ENCODE measurements at places on chromosomes 6 and 20.

- DNase-seq: no peak
- H3K36me3 ChIP-seq: peaks cover 31% of the 10 kb centered on the region
- no peaks in the 10 kb centered on the region for H3K27me3 ChIP-seq
- H3K4me1 ChIP-seq: no peaks in the 10 kb centered on the region
- no peak overlapping the region for H3K4me3 ChIP-seq
These were observed 38.5 kb downstream of the FBXL4 start for GRCh38 chr6:98909236-98909635.

DNA sequence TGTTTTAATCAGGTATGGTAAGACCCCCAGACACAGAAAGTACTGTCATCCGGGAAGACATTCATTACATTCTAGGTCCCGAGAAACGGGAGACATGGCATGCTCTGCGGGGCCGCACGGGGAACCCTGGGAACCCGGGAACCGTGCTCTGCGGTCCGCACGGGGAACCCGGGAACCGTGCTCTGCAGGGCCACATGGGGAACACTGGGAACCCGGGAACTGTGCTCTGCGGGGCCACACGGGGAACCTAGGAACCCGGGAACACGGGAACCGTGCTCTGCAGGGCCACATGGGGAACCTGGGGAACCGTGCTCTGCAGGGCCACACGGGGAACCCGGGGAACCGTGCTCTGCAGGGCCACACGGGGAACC is 165.6 kb upstream of the SULF2 start:
- no peaks in the 10 kb centered on the region for H3K27me3 ChIP-seq
- no peak for DNase-seq
- no peak overlapping the region for H3K27ac ChIP-seq
- H3K4me1 ChIP-seq: peaks cover 29% of the 10 kb centered on the region
- no peaks in the 10 kb centered on the region for H3K36me3 ChIP-seq
- H3K4me3 ChIP-seq: no peak overlapping the region

- peaks cover 32% of the 10 kb centered on the region for H3K4me1 ChIP-seq
- peaks cover 6% of the 10 kb centered on the region for H3K36me3 ChIP-seq
- DNase-seq: peak; percentile 66
These were observed 2.8 kb upstream of the HTR1B start for GRCh38 chr6:77466055-77466450.

- DNase-seq: no peak
- H3K4me1 ChIP-seq: peaks cover 2% of the 10 kb centered on the region
- H3K4me3 ChIP-seq: no peak overlapping the region
These were observed 17.0 kb upstream of the FHL5 start for GRCh38 chr6:96545882-96546281.

DNA sequence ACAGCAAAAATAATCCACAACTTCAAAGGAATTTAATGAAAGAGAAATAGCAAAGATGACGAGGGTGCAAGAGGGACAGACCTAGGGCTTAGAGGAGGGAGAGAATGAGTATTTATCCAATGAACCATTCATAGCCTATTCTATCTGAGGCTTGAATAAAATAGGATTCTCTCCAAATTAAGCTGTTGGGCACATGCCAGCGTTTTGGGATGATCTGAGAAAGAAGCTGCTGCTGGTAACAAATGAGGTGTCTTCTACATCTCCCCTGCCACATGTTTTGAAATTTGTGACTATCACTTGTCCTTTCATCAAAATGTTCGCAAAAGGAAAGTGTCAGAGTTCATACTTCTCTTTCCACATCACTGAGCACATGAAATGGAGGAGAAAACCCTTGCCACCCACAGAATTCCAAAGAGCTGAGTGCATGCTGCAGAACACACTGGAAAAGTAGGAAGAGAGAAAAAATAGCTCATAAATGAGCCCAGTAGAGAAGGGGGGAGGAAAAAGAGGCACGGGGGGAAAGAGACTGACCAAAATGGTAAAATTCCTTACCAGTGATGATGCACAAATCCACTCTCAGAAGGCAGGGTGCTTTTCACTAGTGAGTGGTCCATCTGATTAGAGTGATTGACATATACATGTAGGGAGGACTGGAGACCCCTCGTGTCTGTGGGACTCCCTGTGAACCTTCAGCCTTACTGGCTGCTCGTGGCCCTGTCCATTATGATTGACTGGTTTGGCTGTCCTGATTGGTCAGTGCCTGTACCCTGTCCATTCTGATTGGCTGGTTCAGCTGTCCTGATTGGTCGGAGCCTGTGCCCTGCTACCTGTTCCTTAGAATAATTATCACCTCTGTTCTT is 180.5 kb downstream of the OGFRL1 start:
- H3K36me3 ChIP-seq: peaks cover 13% of the 10 kb centered on the region
- H3K4me3 ChIP-seq: peak overlapping the region; percentile 5
- no peak for DNase-seq
- H3K4me1 ChIP-seq: peaks cover 54% of the 10 kb centered on the region
- peak overlapping the region; percentile 90 for H3K27ac ChIP-seq
- H3K27me3 ChIP-seq: no peaks in the 10 kb centered on the region

- DNase-seq: peak; percentile 43
- H3K4me1 ChIP-seq: peaks cover 47% of the 10 kb centered on the region
- H3K27me3 ChIP-seq: peaks cover 60% of the 10 kb centered on the region
These were observed 32.8 kb upstream of the GMPR start for GRCh38 chr6:16205377-16206144.

DNA sequence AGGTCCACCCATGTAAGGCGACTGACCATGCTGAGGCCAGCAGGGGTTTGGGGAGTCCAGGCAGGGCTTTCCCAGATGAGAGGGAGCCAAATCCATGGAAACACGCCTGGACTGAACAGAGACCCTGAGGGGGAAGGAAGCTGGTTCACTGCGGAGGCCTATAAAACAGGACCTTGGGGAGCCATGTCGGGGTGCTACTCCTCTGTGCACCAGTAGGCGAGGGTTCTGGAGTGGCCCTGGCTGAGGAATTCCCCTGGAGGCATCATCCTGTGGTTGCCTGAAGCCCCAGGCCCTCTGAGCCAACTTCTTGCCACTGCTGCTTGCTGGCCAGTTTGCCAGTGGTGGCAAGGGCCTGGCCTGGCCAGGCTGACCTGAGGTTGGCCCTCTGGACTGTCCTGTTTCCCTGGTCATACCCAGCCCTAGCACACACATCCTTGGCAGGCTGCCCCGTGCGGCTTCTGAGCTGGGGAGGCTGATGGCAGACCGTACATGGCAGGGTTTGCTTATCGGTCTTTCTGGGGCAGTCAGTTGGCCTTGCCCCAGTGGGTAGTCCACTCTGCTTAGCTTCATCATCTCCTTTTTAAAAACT is 2.2 kb upstream of the LRRN4 start:
- H3K27me3 ChIP-seq: peaks cover 50% of the 10 kb centered on the region
- peaks cover 5% of the 10 kb centered on the region for H3K4me1 ChIP-seq
- H3K36me3 ChIP-seq: no peaks in the 10 kb centered on the region

GRCh38 chr6:31354864-31355582 is 2.0 kb downstream of the HLA-B start:
- H3K27me3 ChIP-seq: peaks cover 95% of the 10 kb centered on the region
- no peak for DNase-seq
- peak overlapping the region; percentile 54 for H3K4me3 ChIP-seq
- no peaks in the 10 kb centered on the region for H3K36me3 ChIP-seq
- H3K27ac ChIP-seq: no peak overlapping the region

DNA sequence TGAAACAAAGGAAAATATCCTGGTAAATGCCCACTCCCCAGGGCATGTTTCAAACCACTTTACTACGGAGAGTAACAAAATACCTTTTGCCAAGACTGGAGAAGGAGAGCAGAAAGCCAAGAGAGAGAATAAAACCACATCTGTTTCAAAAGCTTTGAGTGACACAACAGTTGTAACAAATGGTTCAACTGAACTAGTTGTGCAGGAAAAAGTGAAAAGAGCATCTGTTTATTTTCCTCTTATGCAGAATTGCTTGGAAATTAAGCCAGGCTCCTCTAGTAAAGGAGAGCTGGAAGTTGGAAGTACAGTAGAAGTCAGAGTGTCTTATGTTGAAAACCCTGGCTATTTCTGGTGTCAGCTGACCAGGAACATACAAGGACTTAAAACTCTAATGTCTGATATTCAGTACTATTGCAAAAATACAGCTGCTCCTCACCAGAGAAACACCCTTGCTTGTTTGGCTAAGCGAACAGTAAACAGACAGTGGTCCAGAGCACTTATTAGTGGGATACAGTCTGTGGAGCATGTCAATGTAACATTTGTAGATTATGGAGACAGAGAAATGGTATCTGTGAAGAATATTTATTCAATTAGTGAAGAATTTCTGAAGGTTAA is 2.6 kb downstream of the TDRD6 start:
- no peak overlapping the region for H3K4me3 ChIP-seq
- H3K4me1 ChIP-seq: no peaks in the 10 kb centered on the region
- H3K36me3 ChIP-seq: no peaks in the 10 kb centered on the region
- no peak overlapping the region for H3K27ac ChIP-seq
- H3K27me3 ChIP-seq: no peaks in the 10 kb centered on the region

GRCh38 chr6:47690214-47690613 is 8.2 kb upstream of the ADGRF4 start:
- no peak overlapping the region for H3K4me3 ChIP-seq
- H3K27ac ChIP-seq: no peak overlapping the region
- no peaks in the 10 kb centered on the region for H3K4me1 ChIP-seq
- no peak for DNase-seq

DNA sequence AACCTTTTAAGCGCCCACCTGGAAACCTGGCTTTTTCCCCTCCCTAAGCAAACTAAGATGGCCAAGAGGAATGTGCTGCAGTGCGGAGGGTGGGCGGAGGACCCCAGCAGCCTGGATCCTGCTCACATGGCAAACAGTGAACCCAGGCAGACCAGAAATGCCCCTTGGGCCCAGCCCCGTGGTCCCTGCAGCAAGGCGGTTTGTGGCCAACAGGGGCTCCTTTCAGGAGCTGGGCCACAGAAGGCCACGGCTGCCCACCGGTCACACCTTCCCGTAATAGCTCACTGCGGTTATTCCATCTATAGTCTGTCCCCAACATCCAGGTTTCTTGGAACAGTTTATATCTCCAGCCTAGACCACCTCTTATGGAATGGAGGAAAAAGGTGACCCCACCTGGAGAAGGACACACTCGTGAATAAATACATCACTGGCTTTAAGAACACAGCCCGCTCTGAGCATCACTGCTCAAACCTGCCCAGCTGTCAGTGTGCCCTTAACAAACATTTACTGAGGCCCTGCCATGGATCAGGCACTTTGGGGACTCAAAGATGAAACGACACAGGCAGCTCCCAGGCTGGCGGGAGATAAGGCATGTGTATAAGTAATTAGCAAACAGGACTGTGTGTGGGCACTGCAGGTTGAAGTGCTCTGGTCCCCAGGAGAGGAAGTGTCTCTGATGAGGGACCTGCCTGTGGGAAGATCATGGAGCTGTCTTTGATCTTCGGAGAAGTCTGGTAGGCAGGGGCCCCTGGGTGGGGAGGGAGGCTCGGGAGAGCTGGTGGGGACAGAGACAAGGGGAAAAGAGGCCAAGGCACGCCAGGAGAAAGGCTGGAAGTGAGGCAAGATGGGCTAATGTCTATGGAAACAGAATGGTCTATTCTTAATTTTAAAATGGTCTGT is 3.2 kb upstream of the TUBB1 start:
- H3K4me1 ChIP-seq: peaks cover 26% of the 10 kb centered on the region
- H3K4me3 ChIP-seq: no peak overlapping the region
- no peaks in the 10 kb centered on the region for H3K27me3 ChIP-seq
- peak overlapping the region; percentile 79 for H3K27ac ChIP-seq
- no peak for DNase-seq
- no peaks in the 10 kb centered on the region for H3K36me3 ChIP-seq

- no peak overlapping the region for H3K4me3 ChIP-seq
- H3K36me3 ChIP-seq: no peaks in the 10 kb centered on the region
- H3K27ac ChIP-seq: peak overlapping the region; percentile 19
- no peaks in the 10 kb centered on the region for H3K4me1 ChIP-seq
These were observed 162.0 kb upstream of the CST7 start for GRCh38 chr20:24787071-24787470.

DNA sequence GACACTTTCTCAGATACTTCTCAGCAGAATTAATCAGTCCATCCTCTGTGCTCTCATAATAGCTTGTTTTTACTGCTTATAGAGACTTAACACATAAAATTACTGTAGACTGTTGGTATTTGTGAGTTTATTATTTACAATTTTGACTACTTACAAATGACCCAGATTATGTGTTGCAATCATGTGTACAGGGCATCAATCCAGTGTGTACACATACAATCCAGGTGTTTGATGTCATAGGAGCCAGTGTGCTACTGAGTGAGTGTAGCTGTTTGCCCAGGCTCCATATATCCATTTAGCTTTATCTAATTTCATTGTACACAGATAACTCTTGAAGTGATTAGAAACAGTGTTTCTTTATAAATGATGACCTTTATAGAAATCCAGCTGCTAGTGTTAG is 31.3 kb downstream of the TRMT11 start:
- no peaks in the 10 kb centered on the region for H3K27me3 ChIP-seq
- H3K36me3 ChIP-seq: peaks cover 45% of the 10 kb centered on the region
- DNase-seq: no peak
- peaks cover 22% of the 10 kb centered on the region for H3K4me1 ChIP-seq
- no peak overlapping the region for H3K4me3 ChIP-seq

DNA sequence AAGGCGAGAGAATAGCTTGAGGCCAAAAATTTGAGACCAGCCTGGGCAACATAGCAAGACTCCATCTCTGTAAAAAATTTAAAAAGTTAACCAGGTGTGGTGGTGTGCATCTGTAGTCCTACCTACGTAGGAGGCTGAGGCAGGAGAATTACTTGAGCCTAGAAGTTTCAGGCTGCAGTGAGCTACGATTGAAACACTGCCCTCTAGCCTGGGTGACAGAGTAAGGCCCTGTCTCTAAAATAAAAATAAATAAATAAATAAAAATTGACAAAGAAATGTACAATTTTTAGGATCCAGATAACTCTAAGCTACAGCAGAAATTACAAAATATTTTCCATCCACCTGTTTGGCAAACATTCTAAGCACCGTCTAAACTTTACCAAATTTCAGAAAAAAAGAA is 941.0 kb upstream of the ADGRB3 start:
- H3K27ac ChIP-seq: no peak overlapping the region
- DNase-seq: no peak
- H3K4me3 ChIP-seq: no peak overlapping the region
- peaks cover 3% of the 10 kb centered on the region for H3K4me1 ChIP-seq
- H3K36me3 ChIP-seq: no peaks in the 10 kb centered on the region

GRCh38 chr6:143157131-143157530 is 96.4 kb downstream of the AIG1 start:
- H3K4me1 ChIP-seq: peaks cover 15% of the 10 kb centered on the region
- H3K27ac ChIP-seq: no peak overlapping the region
- peaks cover 2% of the 10 kb centered on the region for H3K36me3 ChIP-seq
- H3K4me3 ChIP-seq: no peak overlapping the region

DNA sequence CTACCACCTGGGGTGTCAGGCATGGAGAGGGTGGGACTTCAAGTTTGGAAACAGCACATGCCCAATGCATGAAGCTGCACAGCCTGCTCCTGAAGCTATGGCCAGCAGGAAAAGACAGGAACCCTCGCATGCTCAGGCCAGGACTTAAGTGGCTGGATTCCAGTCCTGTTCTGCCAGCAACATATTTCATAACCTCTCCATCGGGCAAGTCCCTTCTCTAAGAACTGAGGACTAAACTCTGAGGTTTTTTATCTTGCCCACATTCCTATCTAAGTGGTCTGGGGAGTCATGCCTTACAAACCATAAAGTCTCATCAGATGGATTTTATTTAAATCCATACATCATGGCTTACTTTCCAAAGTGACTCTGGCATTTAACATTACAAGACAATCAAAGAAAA is 27.5 kb upstream of the AGPAT4 start:
- no peak for DNase-seq
- no peak overlapping the region for H3K4me3 ChIP-seq
- no peaks in the 10 kb centered on the region for H3K27me3 ChIP-seq
